ENCODE measurements at places on chromosomes 12 and 14.

GRCh38 chr12:105384916-105385535 is 54.5 kb downstream of the C12orf75 start:
- DNase-seq: no peak

GRCh38 chr14:62711351-62712023 is 333.8 kb downstream of the KCNH5 start:
- no peak for DNase-seq

GRCh38 chr14:22570132-22570949 is 18.7 kb downstream of the DAD1 start:
- peak; percentile 86 for DNase-seq

DNA sequence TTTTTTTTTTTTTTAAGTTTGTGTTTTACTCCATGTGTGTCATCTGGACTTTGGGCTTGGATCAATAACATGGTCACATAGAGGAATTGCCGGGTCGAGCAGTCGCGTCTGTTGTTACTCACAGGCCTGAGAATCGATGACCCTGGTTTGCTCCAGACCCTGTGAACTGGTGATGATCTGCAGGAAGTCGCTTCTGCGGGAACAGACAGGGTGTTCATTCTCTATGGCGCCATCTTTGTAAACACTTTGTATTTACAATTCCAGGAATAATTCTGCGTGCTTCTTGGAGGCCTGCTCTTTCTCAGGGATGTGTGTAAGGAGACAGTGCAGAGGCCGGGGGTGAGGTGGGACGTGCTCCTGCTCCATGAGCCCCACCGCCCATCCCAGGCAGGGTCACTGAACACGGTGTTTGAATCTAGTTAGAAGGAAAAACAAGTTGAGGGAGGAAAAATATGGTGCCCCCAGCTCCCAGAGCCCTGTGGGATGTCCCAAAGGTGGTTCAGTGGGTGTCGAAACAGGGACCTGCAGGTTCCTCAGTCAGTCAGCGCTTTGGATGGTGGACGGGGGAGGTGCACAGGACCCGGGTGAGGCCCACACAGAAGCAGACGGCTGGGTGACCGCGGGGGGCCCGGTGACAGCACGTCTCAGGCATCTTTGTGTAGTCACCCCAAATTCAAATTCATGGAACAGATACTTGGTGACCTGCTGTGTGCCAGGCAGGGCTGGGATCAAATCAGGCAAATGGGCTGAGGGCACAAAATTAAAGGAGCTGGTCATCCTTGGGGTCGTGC is 58.8 kb downstream of the ADGRD1 start:
- no peak for DNase-seq

GRCh38 chr12:89856431-89856830 is 147.8 kb upstream of the ATP2B1 start:
- no peak for DNase-seq

GRCh38 chr14:53808042-53808441 is 148.6 kb downstream of the BMP4 start:
- no peak for DNase-seq

DNA sequence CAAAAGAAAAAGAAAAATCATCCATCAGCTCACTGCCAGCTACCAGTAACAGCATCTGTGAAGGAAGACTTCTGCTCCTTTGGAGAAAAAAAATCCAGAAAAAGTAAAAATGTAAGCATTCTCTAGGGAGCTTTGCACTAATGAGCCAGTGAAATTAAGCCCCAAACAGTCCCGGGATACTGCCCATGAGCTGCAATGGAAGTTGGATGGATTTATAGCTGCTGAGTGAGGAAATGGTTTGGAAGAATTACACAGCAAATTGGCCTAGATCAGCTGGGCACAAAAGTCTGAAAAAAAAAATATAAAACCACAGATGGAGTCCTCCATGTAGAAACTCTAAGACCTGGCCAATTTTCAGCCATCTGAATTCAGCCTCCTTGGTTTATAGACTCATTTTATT is 462.9 kb upstream of the USP15 start:
- DNase-seq: no peak

GRCh38 chr14:20774258-20774824 is 6.1 kb downstream of the EDDM3B start:
- DNase-seq: no peak
